ENCODE measurements at places on chromosomes 3 and 15.

DNA sequence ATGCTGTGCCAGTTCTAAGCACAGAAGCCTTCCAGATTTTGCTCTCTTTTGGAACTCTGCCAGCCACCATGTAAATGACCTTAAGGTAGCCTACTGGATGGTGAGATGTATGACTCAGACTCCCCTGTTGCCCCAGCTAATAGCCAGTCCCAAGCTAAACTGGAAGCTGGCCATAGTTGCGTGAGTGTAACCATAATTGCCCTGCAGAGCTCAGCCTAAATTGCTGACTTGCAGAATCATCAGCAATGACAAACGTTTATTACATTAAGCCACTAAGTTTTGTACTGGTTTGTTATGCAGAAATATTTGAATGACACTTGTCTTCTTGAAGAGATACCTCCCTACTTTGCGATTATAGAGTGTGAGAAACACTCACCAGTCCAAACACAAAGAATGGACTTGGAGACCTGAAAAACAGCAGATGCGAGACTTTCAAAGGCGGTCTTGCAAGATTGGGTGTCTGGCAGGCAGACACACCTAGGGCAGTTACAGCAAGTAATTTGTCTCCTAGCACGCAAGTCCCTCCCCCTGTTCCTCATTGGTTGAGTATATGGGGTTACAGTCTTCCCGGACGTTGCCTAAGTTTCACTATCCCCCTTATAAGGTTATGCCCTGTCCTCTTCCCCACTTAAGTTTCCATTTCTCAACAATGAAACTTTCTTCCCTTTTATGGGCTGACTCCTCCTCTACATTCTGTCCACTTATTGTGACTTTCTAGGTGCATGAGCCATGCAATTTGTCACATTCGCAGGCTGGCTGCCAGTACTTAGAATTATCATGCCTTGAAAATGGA, 83.6 kb upstream of the XCR1 start:
- no peak for DNase-seq

GRCh38 chr15:60681353-60681752, 202.4 kb upstream of the ICE2 start:
- DNase-seq = no peak

- DNase-seq = no peak
These were observed 48.4 kb downstream of the EPHA3 start for GRCh38 chr3:89155811-89156210.

- DNase-seq = no peak
These were observed 88.9 kb upstream of the CCNL1 start for GRCh38 chr3:157248590-157249422.

DNA sequence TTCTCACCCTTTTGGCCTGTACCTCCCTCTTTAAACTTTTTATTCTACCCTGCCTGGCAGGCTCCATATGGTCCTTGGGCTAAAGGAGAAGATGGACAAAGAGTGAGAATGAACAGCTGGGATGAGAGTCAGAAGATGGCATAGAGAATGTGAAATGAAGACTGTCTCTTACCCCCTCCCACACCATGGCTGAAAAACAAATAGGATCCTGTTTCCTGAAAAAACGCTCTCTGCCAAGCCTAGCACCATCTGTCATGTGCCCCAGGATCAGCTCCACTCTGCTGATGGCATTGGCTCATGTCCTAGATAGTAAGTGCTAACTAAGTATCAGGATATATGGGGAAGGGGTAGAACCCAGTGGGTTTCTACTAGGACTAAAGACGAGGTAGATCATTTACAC, 238.6 kb downstream of the MEX3B start:
- no peak for DNase-seq

DNA sequence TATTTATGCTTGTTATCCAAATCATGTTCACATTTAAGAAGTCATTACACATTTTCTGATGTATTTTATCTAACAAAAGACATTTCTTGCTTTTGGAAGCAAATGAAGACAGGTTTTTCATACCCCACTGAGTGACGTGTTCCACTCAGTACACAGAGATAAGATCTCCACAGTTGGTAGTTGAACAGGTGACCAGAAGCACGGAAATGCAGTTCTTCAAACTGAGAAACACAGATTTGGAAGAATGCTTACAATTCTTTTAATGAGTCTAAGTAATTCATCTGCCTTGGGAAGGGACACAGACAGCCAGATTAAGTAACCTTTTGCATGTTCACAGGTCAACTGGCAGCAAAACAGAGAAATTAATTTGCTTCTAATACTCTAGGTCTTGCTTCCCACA, 23.1 kb downstream of the PTX3 start:
- DNase-seq = no peak

All from stimulated activated CD4-positive, alpha-beta T cell treated with anti-CD3 and anti-CD28 coated beads, Interleukin-1b, Interleukin-23, amount 100 ng/mL, for 48 hours (primary cell).